Activated naive CD8-positive, alpha-beta T cell treated with anti-CD3 and anti-CD28 coated beads for 36 hours (primary cell): ENCODE measurements at places on chromosomes 11 and 22.

GRCh38 chr22:41048791-41049717 lies 43.3 kb upstream of the EP300 start:
- no peak for DNase-seq

GRCh38 chr11:62427630-62428233 lies 8.9 kb downstream of the SCGB1A1 start:
- DNase-seq, result peak; percentile 18

DNA sequence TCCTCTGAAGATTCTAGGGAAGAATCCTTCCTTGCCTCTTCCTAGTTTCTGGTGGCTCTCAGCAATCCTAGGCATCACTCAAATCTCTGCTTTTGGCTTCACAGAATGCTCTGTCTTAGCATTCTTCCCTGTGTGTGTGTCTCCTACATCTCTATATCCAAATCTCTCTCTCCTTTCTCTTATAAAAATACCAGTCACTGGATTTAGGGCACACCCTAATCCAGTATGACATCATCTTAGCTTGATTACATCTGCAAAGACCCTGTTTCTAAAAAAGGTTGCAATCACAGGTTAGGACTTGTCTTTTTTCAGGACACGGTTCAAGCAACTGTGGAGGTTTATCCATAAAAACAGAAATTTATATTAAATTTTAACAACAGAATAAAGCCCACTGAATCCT lies 54.4 kb downstream of the NARS2 start:
- DNase-seq, result no peak

- DNase-seq, result no peak
Measured at GRCh38 chr11:96189351-96189750, 153.6 kb downstream of the MAML2 start.

GRCh38 chr11:118055966-118056365 lies 20.9 kb upstream of the TMPRSS4 start:
- DNase-seq, result no peak

DNA sequence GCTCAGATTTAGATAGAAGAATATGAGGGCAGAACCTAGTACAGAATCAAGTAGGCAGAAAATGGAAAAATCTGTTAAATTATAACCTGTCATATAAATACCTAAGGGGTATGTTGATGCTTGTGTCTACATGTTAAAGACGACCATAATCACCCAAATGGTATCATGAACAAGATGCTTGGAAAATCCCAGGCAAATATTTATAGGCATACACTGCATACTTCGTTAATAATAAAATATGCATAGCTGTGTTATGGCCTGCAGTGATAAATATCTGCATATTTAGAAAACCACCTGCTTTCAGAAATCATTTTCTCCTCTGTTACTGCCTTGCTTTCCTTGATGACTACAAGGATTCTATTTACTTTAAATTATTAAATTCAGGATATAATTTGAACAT lies 18.9 kb upstream of the DDX10 start:
- DNase-seq, result no peak
